ENCODE measurements at places on chromosomes 12 and 14.

- DNase-seq, result no peak
Measured at GRCh38 chr12:83843541-83843940, 1069.1 kb downstream of the SLC6A15 start.

GRCh38 chr14:71382315-71382714 lies 475.1 kb downstream of the PCNX1 start:
- no peak for DNase-seq

DNA sequence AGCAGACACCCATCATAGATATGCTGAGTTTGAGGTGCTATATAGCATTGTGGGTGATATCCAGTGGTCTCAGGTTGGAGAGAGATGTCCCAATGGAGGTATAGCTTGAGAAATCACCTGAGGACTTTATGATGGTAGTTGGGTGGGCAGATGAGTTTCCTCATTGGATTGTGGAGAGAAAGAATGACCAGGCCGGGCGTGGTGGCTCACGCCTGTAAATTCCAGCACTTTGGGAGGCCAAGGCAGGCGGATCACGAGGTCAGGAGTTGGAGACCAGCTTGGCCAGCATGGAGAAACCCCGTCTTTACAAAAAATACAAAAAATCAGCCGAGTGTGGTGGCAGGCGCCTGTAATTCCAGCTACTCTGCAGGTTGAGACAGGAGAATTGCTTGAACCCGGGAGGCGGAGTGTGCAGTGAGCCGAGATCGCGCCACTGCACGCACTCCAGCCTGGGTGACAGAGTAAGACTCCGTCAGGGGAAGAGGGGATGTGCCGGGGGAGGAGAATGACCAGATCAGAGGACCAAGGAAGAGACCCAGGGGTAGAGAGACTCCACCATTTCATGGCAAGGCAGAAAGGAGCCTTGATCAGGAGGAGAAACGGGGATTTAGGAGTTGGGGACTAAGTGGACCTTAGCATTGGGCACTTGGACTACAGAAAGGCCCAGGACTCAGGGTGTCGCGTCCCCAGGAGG lies 757 bp upstream of the PCK2 start:
- DNase-seq, result no peak

- no peak for DNase-seq
Measured at GRCh38 chr14:94469261-94469660, 6.7 kb downstream of the SERPINA9 start.

GRCh38 chr14:44403193-44403592 lies 103.9 kb downstream of the FSCB start:
- DNase-seq, result no peak
